ENCODE measurements at places on chromosomes 2 and 18. TPM values are rescaled to one million over a fixed set of nuclear protein-coding genes. Genes with fewer than 3 reads are reported as not detected.

CHRNG gene
- total RNA-seq: 57.5 TPM

ABCB11 gene
- 0.10 TPM for total RNA-seq

SH3BP4 gene
- 36.9 TPM for total RNA-seq

SPP2 gene
- total RNA-seq: 0.60 TPM

ANKRD44 gene
- 1.8 TPM for total RNA-seq

LIMS2 gene
- 15.5 TPM for total RNA-seq

GPR75 gene
- total RNA-seq: 0.80 TPM

DNAJC5G gene
- not detected for total RNA-seq

RTN4 gene
- total RNA-seq: 246 TPM

IL1F10 gene
- total RNA-seq: not detected

AQP12B gene
- not detected for total RNA-seq

- H3K36me3 ChIP-seq: no peaks in the 10 kb centered on the region
- no peak for DNase-seq
- H3K4me3 ChIP-seq: no peak overlapping the region
- no peak overlapping the region for H3K27ac ChIP-seq
- no peaks in the 10 kb centered on the region for H3K4me1 ChIP-seq
- no peaks in the 10 kb centered on the region for H3K27me3 ChIP-seq
These were observed 67.6 kb downstream of the KIAA2012 start for GRCh38 chr2:202140522-202141252.

DNA sequence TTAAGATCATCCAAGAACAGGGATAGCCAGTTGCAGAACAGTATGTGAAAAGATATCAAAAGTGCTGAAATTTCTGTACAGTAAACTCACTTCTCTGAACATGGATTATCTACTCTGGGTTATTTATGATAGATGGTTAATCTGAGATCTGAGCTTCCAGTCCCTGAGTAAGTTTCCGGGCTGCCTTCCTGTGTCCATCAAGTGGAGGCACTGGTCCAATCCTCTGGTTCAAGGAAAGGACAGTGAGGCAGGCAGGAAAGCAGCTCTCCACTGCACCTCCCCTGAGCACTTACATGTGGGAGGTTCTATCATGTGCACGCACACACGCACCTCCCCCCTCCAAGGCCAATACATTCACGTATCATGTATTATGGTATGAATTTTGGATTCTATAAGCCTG, 32.5 kb downstream of the GPR45 start:
- H3K27ac ChIP-seq: no peak overlapping the region
- no peak overlapping the region for H3K4me3 ChIP-seq
- no peak for DNase-seq
- H3K36me3 ChIP-seq: peaks cover 93% of the 10 kb centered on the region
- H3K4me1 ChIP-seq: no peaks in the 10 kb centered on the region

DNA sequence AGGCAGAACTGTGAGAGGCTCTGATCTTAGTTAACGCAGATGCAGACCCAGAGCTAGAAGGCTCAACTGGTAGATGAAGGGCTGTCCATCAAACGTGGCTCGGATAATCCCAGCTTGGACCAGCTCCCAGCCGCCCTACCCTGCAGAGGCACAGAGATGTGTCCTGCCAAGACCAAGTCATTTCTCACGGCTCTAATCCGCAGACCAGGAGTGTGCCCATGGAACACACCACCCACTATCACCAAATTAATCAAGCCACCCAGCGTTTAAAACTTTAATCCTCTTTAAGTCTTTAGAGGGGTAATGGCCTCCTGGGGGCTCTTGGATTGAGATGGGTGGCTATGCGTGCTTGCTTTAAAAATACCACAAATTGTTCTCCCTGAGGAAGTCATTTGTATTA, 17.5 kb downstream of the LYPD1 start:
- H3K36me3 ChIP-seq: no peaks in the 10 kb centered on the region
- H3K27me3 ChIP-seq: no peaks in the 10 kb centered on the region
- no peak for DNase-seq

- H3K27ac ChIP-seq: peak overlapping the region; percentile 100
- peak; percentile 27 for DNase-seq
- peaks cover 50% of the 10 kb centered on the region for H3K4me1 ChIP-seq
- no peaks in the 10 kb centered on the region for H3K27me3 ChIP-seq
- no peaks in the 10 kb centered on the region for H3K36me3 ChIP-seq
These were observed 784 bp downstream of the ROCK1 start for GRCh38 chr18:21110713-21111345.

DNA sequence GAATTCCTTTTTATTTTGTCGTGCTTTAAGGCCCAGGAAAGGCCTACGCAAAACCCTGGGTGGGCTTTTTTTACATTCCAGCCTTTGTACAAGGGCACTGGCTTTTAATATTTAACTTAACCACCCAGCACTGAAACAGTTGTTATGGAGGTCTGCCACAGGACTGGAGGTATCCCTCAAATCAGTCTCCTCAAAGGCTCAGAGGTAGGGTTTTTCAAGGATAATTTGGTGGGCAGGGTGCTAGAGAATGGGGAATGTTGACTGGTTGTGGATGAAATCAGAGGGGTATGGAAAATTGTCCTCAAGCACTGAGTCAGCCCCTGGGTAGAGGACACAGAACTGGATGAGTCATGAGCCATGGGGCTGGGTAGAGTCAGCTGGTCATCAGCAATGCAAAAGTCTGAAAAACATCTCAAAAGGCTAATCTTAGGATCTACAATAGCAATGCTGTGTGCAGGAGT, 443.1 kb downstream of the THSD7B start:
- DNase-seq: no peak
- no peak overlapping the region for H3K27ac ChIP-seq
- no peaks in the 10 kb centered on the region for H3K36me3 ChIP-seq
- no peak overlapping the region for H3K4me3 ChIP-seq
- H3K4me1 ChIP-seq: no peaks in the 10 kb centered on the region

- H3K4me3 ChIP-seq: no peak overlapping the region
- no peaks in the 10 kb centered on the region for H3K36me3 ChIP-seq
- H3K27me3 ChIP-seq: no peaks in the 10 kb centered on the region
- DNase-seq: peak; percentile 52
- H3K4me1 ChIP-seq: peaks cover 23% of the 10 kb centered on the region
- H3K27ac ChIP-seq: peak overlapping the region; percentile 70
These were observed 93.7 kb upstream of the WDR75 start for GRCh38 chr2:189347540-189347939.

DNA sequence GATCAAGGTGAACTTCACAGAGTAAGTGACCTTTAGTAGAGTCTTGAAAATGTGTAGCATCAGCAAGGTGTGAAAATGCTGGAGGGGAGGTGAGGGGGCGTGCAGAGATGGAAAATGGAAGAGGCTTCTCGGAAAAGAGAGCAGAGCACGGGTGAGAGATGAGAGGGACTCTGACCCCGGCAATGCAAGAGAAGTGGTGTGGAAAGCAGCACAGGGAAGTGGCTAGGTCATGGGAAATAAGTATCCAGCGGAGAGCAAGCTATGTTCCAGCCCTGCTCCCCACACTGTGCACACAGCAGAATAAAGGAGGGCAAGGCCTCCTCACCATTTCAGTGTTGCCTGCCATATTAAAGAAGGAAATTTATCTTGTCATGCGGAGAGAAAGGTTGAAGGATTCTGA, 241.7 kb upstream of the DOK6 start:
- H3K36me3 ChIP-seq: no peaks in the 10 kb centered on the region
- H3K27ac ChIP-seq: no peak overlapping the region
- no peak for DNase-seq
- no peaks in the 10 kb centered on the region for H3K27me3 ChIP-seq

DNA sequence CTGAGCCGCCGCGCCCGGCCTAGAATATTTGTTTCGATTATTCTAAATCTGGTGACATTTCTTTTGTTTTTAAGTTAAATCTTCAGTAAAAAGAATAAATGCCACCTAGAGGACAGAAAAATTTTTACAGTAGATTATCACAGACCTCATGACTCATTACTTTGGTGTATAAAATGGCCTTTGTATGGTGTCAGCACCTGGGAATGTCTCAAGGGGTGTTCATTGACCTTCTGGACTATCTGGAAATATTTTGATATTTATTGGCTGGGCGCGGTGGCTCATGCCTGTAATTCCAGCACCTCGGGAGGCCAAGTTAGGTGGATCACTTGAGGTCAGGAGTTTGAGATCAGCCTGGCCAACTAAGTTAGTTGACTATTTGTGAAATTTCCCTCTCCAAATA, 30.3 kb upstream of the SLC30A6 start:
- no peak overlapping the region for H3K4me3 ChIP-seq
- no peak for DNase-seq
- H3K27ac ChIP-seq: no peak overlapping the region

DNA sequence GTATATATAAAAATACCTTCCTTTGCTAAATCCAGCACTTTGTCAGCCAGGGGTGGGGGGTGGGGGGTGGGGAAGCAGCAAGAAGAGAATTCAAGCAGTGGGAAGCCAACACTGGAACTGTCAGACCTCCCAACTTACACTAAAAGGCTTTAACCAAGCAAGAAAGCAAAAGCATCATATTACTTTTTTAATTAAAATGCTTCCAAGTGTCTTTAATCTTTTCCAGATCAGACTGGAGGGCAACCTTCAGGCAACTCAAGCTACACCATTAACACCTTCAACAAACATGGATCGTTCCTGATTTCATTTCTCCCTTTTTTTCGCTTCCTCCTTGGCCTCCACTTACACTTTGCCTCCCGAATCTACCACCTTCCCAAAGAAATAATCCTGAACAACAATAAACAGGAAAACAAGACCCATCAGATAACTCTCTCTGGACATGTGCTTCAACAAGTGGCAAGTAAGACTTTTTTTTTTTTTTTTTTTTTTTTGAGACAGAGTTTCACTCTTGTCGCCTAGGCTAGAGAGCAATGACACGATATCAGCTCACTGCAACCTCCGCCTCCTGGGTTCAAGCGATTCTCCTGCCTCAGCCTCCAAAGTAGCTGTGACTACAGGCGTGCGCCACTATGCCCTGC, 35.5 kb downstream of the ZNF521 start:
- H3K4me3 ChIP-seq: no peak overlapping the region
- no peak overlapping the region for H3K27ac ChIP-seq
- H3K4me1 ChIP-seq: no peaks in the 10 kb centered on the region
- no peaks in the 10 kb centered on the region for H3K36me3 ChIP-seq
- no peaks in the 10 kb centered on the region for H3K27me3 ChIP-seq

GRCh38 chr18:80172056-80172455, 63.0 kb downstream of the ADNP2 start:
- no peak overlapping the region for H3K27ac ChIP-seq
- H3K36me3 ChIP-seq: no peaks in the 10 kb centered on the region
- no peak for DNase-seq
- no peak overlapping the region for H3K4me3 ChIP-seq

DNA sequence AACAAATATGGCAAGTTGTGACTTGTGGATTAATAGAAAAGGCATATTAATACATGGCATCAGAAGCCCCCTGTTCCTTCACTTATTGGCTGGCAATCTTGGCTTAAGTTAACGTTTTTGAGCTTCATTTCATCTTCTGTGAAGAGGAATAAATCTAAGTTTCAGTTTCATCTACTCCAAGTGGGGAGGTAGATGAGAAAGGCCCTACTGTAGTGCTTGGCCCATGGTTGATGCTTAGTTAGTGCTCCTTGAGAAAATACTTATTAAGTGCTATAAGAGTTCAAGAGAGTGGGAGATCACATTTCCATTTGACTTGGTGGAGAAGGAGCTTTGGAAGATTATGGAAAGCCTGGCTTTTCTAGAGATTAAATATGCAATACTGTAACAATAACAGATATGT, 244.3 kb downstream of the BABAM2 start:
- H3K4me1 ChIP-seq: peaks cover 31% of the 10 kb centered on the region
- no peak overlapping the region for H3K27ac ChIP-seq
- DNase-seq: no peak
- H3K27me3 ChIP-seq: no peaks in the 10 kb centered on the region

Data from gastrocnemius medialis (tissue), 4 donors.